ENCODE measurements at places on chromosomes 12 and 14. TPM values are rescaled to one million over a fixed set of nuclear protein-coding genes. Genes with fewer than 3 reads are reported as not detected.

Gene CIROP
- total RNA-seq: not detected

Gene FOXA1
- total RNA-seq: 36.6 TPM

Gene COX8C
- total RNA-seq: not detected

DNA sequence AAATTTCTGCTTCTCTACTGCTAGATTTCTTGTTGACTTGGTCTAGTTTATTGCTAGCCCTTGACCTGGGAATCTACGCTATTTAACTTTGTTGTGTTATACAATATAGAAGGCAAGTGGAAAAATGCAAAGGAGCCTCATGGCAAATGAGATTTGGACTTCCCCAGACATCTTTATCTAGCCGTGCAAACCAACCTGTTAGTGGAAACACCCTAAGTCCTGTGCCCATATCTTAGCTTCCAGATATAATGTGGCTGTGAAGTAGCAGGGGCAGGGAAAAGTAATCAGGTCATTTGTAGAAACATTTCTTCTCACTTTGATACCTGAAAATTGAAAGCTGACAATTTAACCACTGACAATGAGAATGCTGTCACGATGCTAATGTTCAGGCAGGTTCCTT lies 90.7 kb upstream of the ATP2B1 start:
- no peak for DNase-seq

DNA sequence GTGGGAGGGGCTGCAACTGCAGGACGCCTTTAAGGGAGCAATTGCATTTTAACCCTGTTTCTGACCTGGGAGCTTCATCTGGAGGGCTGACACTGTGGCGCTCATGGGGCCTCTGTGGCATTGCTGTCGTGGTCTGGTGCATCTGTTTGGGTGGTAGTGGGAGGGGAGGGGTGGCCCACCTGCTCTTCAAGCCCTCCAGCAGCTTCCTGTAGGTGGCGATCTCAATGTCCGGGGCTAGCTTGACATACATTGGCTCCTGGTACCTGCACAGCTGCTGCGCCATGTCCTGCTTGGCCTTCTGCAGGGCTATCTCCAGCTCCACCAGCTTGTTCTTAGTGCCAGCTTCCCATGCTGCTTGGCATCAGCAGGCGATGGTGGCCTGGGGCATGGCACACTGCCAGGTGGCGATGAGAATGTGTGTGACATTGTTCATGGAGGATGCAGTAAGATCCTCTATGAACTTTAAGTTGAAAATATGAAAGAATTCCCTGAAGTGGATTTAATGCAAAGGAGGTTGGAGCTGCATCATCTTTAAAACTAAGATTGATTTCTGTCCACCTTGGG lies 7.7 kb upstream of the KRT82 start:
- no peak for DNase-seq

GRCh38 chr14:105485739-105486162 lies 935 bp upstream of the CRIP1 start:
- no peak for DNase-seq

- no peak for DNase-seq
Observed at GRCh38 chr12:12817616-12818015, 4.5 kb downstream of the DDX47 start.

- DNase-seq: no peak
Observed at GRCh38 chr14:64955297-64955696, 12.8 kb upstream of the GPX2 start.

DNA sequence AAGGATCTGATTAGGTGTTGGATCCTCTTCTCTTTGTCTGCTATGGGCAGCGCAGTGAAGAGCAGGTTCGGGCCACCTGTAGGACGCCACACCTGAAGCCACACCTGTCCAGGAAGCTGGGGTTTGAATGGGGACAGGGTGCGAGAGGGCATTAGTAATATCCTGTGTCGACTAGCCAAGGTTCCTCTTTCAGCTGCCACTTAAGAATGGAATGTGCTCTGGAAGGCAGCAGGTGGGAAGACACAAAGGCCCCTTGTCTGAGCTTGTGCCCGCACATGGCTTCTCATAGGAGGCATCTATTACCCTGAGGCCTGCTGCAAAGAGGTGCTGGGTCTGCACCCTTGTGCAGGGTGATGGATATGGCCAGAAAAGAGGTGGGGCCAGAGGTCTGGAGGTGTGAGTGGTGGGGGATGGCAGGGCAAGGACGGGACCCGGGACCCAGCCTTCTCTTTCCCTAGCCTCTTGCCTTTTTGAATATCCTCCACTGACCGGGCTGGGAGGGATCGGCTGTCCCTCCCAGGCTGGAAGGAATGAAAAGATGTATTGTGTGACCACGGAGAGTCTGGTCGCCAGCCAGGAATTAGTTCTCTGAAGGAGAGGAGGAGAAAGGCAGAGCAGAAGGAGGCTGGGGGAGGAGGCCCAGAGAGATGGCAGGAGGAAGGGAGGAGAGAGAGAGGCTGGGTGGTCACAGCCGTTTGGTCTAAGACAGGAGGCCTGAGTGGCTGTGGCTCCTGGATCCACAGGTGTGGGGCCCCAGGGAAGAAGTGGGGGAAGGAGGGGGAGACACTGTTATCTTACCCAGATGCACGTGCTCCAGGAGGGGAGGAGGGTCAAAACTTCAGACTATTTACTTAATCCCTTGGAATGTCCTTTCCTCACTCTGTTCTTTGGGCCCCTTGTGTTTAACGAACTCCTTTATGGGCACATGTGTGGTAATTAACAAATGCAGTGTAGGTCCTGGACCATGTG lies 101.5 kb downstream of the SMOC1 start:
- DNase-seq: no peak

- no peak for DNase-seq
Observed at GRCh38 chr12:11943919-11944700, 126.6 kb upstream of the BCL2L14 start.

DNA sequence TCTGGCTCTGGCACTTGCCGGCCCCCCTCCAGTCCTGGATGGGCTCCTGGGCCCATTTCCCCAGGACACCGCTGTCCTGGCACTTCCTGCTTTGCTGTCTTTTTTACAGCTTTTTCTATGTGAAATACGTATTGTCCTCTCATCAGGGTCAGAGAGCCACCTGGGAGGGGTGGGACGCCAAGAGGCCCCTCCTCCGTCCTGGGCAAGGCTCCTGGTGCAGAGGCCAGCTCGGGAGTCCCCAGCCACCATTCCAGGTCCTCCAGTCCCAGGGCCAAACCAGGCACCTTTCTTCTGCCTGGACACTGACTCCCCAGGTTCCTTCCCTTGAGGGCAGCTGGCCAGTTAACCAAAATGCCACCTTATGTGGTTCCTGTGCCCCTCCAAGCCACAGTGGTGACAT lies 22.8 kb downstream of the ARL6IP4 start:
- no peak for DNase-seq

DNA sequence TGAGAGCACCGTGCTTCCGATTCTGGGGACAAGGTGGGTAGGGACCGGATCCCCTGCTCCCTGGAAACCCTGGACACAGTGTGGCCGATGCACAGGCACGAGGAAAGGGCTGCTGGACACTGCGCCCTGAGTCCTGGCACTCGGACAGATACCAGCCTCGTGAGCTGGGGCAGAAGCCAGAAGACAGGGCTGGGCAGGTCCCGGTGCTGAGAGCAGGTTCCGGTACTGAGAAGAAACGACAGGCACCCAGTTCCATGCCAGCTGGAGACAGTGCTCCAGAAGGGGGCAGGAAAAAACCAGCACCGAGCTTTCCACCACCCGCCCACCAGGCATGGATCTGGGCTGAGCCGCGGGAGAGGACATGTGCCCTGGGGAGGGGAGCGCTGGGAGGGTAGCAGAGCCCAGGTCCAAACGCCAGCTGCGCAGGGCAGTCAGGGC lies 6.5 kb downstream of the XRCC3 start:
- DNase-seq: no peak
